ENCODE measurements at places on chromosomes 1 and 21. TPM values are rescaled to one million over a fixed set of nuclear protein-coding genes. Genes with fewer than 3 reads are reported as not detected.

The FAM167B gene
- total RNA-seq, result not detected

The RNU1-4 gene
- under 0.01 TPM for total RNA-seq

DNA sequence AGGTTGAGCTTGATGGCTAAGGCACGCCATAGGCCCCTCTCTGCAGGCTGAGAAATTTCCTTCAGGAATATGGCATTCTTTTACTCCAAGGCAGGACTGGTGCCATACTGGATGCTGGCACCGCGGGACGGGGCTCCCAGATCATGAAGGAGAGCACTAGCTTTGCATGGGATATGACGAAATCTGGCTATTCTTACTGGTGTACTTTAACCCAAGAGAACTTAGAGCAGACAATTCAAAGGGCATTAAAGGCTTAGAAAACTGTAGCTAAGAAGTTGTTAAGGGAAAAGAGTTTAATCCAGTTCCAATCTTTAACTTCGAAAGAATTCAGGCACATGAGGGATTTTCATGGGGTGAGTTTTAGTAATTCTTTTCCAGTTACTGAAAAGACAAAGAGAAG is 204.4 kb upstream of the ESRRG start:
- DNase-seq, result no peak

GRCh38 chr1:20685741-20686140 is 24.6 kb upstream of the DDOST start:
- no peak for DNase-seq

Measured in esophagus squamous epithelium (tissue), 5 donors.